ENCODE measurements at places on chromosomes 4 and X.

DNA sequence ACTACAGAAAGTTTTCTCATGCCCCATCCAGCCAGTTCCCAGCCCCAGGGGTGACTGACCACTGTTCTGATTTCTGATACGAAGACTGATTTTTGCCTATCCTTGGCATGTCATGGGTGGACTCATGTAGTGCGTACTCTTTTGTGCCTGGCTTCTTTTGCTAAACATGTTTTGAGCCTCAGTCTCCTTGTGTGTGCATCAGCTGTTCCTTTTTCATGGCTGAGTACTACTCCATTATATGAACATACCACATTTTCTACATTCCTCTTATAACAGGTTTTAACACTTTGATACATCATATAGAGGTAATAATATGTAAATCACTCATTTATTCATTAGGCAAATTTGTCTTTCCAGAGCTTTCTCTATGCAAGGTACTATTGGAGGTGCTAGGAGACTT lies 126.7 kb downstream of the ANAPC4 start:
- no peaks in the 10 kb centered on the region for H3K4me1 ChIP-seq
- H3K4me3 ChIP-seq, result no peak overlapping the region
- no peak for DNase-seq
- no peaks in the 10 kb centered on the region for H3K27me3 ChIP-seq

DNA sequence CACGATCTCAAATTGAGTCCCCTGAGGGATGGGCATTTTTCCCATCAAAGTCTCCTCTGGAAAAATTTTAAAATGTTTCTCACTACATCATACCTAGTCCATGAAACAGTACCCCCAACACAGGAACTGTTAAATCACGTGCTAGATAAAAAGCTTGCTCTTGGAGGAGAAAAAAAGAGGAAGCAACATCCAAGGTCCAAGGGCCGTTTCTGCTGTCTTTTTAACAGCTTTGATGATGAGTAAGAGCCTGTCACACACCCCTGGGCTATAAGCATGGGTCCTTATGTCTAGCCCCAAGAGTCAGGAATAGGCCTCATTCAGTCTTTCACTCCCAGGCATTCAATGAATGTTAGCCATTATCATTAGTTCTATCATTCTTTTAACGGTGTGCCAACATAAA lies 128.9 kb downstream of the SH3KBP1 start:
- H3K4me3 ChIP-seq, result no peak overlapping the region
- H3K36me3 ChIP-seq, result no peaks in the 10 kb centered on the region
- no peak for DNase-seq

DNA sequence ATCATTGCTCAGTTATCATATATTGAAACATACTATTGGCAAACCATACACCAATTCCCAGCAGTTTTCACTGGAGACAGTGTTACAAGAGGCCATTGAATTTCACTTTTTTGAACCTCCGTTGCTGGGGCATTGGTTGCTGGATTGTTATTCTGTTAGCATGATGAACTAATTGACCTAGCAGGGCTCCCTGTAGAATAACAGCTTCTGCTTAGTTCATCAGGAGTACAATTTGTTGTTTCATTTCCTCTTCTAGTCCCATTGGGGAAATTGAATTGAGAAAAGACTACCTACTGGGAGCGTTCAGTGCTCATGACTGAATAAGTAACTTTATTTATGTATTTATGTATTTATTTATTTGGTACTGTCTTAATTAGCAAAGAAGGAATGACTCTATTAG lies 151.6 kb downstream of the SLIT2 start:
- H3K27me3 ChIP-seq, result no peaks in the 10 kb centered on the region
- H3K4me3 ChIP-seq, result no peak overlapping the region
- no peak overlapping the region for H3K27ac ChIP-seq

GRCh38 chr4:23937173-23937572 lies 47.3 kb upstream of the PPARGC1A start:
- H3K27me3 ChIP-seq, result no peaks in the 10 kb centered on the region
- no peak overlapping the region for H3K4me3 ChIP-seq

DNA sequence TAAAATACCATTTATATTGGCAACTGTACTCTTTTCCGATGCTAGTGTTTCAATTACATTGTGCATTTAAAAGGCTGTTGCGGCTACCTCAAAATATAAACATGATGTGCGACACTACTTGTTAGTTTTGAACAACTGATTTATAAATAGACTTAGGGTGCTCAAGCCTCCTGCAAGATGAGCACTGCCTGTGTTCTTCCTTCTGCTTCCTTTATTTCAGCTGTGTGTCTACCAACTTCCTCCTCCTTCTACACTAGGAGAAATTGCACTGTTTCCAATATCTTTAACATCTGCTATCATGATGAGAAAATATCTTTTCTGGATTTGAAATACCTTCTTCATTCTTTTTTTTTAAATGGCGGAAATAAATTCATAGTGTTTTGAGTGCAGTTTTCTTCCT lies 24.0 kb downstream of the TET2 start:
- no peaks in the 10 kb centered on the region for H3K27me3 ChIP-seq
- no peak overlapping the region for H3K4me3 ChIP-seq
- H3K4me1 ChIP-seq, result no peaks in the 10 kb centered on the region
- DNase-seq, result no peak

GRCh38 chrX:150282953-150283352 lies 80.2 kb upstream of the MAMLD1 start:
- H3K36me3 ChIP-seq, result no peaks in the 10 kb centered on the region
- no peaks in the 10 kb centered on the region for H3K4me1 ChIP-seq
- no peaks in the 10 kb centered on the region for H3K27me3 ChIP-seq
- H3K4me3 ChIP-seq, result no peak overlapping the region

- no peak overlapping the region for H3K4me3 ChIP-seq
- no peak for DNase-seq
- no peaks in the 10 kb centered on the region for H3K27me3 ChIP-seq
- H3K4me1 ChIP-seq, result no peaks in the 10 kb centered on the region
- no peak overlapping the region for H3K27ac ChIP-seq
Observed at GRCh38 chr4:138728566-138728965, 287.0 kb upstream of the NOCT start.

DNA sequence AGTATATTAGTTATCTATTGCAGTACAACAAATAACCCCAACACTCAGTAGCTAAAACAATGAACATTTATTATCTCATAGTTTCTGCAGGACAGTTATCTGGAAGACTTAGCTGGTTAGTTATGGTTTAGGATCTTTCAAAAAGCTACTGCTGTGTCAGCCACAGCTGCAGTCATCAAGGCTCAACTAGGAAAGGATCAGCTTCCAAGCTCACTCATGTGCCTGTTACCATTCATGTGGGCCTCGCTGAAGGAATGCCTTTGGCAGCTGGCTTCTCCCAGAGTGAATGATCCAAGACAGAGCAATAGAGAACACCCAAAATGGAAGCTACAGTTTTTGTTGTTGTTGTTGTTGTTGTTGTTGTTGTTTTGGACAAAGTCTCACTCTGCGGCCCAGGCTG lies 13.5 kb upstream of the PRSS48 start:
- H3K4me1 ChIP-seq, result peaks cover 14% of the 10 kb centered on the region
- DNase-seq, result no peak
- peak overlapping the region; percentile 59 for H3K27ac ChIP-seq
- no peaks in the 10 kb centered on the region for H3K27me3 ChIP-seq
- no peak overlapping the region for H3K4me3 ChIP-seq

DNA sequence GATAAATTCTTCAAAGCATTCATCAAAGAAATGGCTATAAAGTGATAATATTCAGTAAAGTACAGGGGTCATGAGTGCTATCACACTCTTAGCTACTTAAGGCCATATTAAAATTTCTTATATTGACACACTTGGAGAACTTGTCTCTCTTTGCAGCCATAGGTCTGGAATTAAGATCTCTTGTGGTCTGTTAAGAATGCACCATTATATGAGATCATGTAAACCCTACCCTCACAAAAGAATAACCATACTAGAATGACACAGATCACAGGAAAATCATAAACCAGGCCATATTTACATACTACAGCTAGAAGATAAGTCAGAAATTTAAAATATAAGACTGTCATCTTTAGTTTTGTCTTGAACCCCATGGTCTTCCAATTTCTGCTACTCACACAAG lies 434.3 kb downstream of the PDGFC start:
- H3K36me3 ChIP-seq, result no peaks in the 10 kb centered on the region
- H3K4me3 ChIP-seq, result no peak overlapping the region
- no peak overlapping the region for H3K27ac ChIP-seq
- H3K4me1 ChIP-seq, result no peaks in the 10 kb centered on the region

Data from psoas muscle (tissue), 8 donors.